ENCODE measurements at places on chromosomes 4 and X. TPM values are rescaled to one million over a fixed set of nuclear protein-coding genes. Genes with fewer than 3 reads are reported as not detected.

- DNase-seq, result no peak
These were observed 120.7 kb downstream of the CORIN start for GRCh38 chr4:47717188-47717587.

- no peak for DNase-seq
These were observed 95.8 kb upstream of the TET2 start for GRCh38 chr4:105050896-105051295.

- no peak for DNase-seq
These were observed 1.1 kb upstream of the TBC1D14 start for GRCh38 chr4:6908432-6909112.

DNA sequence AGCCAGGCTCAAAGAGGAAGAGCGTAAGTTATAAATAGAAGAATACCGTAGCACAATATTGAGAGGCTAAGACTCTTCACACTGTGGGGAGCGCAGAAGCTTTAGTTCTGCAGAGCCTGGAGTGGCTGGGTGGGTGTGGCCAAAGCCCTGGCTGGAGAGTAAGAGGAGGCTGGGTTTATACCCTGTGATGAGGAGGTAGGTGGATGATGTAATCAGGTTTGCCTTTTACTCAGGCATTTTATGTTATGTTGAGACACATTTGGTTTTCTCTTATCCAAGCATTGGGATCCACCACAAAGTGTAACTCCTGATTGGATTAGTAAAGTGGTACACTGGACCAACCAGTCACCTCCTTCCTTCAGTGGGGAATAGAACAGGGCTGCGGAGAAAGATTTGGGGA, 13.9 kb downstream of the CDS1 start:
- no peak for DNase-seq

DNA sequence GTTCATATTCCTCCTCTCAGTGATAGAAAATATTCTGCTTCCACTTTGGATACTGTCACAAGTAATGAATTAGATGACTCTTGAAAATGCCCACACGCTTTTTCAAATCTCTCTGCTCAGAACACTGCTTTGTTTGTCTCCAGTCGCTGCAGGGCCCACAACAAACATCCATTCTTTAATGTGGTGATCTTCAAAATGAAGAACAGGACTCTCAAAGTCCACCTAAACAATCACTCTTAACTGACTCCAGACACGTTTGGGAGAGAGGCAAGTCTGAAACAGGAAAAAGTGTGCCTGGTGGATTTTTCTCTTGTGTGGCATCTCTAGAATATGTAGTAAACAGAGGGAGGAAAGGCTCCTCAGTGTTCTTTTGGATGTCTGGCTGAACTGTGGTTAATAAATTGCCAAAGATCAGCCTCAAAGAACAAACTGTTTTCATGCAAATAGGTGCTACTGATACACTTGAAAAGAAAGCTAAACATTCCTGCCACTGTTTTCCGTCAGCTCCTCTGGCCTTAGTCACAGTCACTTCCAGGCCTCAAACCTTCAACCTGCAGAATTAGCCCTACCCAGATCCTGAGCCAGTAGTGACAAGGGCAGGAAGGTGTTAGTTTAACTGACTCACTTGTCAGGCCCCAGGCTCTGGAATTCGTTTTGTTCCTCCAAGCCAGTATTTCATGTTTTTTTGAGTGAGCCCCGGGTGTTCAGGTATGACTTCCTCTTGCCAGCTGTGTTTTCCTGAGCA, 259.6 kb upstream of the GPC4 start:
- no peak for DNase-seq

GRCh38 chr4:106160560-106160959, 155.4 kb downstream of the TBCK start:
- peak; percentile 26 for DNase-seq

- DNase-seq, result peak; percentile 63
These were observed 54.5 kb downstream of the LDB2 start for GRCh38 chr4:16843831-16844508.

DNA sequence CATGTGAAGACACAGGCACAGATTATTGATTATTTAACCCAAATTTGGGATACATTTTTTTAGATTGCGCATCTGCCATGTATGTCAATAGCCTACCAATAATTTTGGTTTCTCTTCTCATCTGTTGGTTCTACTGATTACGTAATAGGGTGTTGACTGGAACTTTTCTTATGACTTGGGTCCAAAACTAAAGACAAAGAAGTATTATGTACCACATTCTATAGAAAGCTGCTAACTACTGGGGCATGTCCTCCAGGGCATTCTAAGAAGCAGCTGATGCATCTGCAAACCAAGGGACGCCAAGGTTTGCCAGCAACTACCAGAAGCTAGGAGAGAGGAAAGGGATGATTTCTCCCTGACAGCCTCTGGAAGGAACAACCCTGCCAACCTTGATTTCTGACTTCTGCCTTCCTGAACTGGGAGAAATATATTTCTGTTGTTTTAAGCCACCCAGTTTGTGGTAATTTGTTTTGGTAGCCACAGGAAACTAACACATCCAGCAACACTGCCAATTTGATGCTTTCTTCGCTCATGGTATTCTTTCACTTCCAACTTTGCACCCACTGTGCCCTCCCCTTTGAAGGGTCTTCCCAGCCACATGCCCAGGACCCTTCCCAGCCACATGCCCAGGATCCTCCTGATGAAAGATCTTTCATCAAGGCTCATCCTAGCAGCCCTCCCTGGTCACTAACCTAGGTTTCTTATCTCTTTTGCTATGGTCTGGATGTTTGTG, 15.9 kb upstream of the TLR1 start:
- DNase-seq, result no peak

- no peak for DNase-seq
These were observed 42.3 kb upstream of the LNX1 start for GRCh38 chr4:53633608-53634007.

DNA sequence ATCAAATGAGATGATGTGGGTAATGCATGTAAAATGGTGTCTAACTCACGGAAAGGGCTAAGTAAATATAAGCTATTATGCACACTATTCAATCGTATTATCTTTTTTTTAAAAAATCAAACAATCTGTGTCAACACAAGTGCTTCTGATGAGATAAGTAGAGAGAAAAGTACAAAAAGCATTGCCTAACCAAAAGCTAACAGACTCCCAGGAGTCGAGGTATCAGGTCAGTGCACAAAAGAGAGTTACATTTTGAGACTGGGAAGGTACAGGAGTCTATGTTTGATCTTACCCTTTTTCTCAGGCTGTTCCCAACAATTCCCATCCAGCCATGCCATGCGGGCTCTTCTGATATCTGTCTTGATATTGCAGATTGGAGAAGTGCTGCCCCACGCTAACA, 203.3 kb upstream of the ZIC3 start:
- no peak for DNase-seq

DNA sequence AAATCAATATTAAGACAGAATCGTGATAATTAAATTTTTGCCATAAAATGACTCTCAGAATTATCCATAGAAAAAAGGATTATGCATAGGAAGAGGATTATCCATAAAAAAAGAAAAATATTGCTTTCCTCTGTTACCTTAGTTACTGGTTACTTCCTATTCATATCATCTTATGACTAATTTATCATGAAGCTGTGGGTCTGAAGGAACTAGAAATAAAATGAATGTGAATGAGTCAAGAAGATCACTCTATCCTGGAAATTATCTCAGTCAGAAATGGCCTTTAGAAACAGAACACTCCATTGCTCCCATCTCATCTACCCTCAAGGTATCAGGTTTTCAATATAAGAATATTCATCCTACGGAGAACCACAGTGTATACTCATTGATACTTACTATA, 19.4 kb downstream of the RPS6KA6 start:
- DNase-seq, result no peak

GRCh38 chrX:44225667-44226066, 117.8 kb downstream of the EFHC2 start:
- DNase-seq, result no peak

GRCh38 chrX:51760657-51761056, 17.4 kb downstream of the GSPT2 start:
- DNase-seq, result no peak

DNA sequence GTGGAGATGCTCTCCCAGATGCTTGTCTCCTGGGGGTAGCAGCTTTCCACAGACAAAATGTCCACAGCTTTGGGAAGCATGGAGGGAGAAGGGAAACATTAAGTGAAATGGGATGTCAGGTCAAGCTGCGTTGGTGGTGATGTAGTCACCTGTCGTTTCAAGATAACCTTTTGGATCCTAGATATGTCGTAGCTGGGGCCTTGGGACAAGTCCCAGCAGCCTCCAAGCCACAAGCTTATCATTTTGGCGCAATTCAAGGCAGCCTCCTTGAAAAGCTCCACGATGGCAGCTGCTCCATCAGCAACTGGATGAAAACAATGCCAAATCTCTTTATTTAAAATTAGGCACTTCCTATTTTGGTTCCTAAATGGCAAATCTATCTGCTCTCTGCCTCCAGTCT, 52.0 kb downstream of the RTL9 start:
- DNase-seq, result no peak

DNA sequence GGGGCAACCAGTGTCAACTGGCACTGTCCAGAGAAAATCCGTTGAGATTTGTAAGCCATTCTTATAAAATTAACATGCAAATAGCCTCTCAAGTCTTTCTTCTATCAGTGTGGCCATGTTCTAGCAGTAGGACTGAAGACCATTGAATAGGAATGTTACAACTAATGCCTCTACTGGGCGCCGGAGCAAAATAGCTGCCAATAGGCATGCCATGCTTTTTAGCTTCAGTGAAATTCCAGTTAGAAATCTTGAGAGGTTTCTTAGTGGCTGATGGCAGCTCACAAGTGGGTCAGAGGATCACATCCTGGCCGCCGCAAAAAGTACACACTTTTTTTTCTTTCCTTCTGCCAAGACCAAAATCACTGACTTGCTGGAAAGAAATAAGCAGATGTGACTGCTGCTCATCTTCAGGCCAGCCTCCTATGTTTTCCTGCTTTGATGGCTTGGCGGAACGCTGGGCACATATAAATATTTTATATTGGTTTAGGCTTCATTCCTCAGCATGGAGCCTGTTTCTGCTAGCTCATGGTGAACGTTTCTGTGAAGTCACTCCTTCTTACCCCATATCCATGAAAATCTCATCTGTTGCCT, 293.1 kb downstream of the TENM3 start:
- no peak for DNase-seq

DNA sequence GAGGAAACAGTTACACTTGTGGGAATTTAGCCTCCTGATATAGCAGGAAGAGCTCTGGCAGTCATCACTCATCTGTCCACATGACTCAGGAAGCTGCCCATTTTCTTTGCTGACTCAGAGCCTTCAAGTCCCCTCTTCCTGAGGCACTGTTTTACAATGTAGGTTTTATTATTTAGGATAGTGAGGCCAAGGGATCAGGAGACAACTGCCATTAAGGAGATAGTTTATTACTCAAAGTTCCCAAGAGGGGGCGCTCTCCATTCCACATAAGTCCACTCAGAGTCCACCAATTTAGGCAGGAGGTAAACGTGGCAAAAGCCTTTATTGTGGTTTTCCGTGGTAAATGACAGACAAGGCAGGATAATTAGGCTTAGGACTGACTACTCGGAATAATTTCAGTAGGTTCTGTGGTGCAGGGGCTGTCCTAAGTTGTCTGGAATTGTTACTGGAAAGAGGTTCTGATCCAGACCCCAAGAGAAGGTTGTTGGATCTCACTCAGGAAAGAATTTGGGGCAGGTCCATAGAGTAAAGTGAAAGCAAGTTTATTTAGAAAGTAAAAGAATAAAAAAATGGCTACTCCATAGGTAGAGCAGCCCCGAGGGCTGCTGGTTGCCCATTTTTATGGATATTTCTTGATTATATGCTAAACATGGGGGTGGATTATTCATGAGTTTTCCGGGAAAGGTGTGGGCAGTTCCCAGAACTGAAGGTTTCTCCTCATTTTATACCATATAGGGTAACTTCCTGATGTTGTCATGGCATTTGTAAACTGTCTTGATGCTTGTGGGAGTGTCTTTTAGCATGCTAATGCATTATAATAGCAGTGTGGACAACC, 96.0 kb upstream of the RAB40AL start:
- no peak for DNase-seq

DNA sequence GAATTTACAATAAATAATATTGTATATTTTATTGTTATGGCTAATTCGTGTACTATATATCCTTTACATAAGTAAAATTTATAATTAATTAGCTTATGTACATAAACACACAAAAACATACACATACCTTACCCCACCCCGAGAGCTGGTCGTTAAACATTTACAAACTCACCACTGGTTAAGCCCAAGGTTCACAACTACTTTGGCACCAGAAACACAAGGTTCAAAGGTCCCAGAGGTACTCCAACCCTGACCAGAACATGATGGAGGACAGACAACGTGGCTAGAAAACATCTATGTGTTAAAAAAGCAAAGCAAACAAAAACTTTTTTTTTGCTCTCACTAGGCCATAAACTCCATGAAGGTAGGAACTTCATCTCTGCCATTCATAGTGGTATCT, 37.7 kb downstream of the SLC25A5 start:
- DNase-seq, result no peak

DNA sequence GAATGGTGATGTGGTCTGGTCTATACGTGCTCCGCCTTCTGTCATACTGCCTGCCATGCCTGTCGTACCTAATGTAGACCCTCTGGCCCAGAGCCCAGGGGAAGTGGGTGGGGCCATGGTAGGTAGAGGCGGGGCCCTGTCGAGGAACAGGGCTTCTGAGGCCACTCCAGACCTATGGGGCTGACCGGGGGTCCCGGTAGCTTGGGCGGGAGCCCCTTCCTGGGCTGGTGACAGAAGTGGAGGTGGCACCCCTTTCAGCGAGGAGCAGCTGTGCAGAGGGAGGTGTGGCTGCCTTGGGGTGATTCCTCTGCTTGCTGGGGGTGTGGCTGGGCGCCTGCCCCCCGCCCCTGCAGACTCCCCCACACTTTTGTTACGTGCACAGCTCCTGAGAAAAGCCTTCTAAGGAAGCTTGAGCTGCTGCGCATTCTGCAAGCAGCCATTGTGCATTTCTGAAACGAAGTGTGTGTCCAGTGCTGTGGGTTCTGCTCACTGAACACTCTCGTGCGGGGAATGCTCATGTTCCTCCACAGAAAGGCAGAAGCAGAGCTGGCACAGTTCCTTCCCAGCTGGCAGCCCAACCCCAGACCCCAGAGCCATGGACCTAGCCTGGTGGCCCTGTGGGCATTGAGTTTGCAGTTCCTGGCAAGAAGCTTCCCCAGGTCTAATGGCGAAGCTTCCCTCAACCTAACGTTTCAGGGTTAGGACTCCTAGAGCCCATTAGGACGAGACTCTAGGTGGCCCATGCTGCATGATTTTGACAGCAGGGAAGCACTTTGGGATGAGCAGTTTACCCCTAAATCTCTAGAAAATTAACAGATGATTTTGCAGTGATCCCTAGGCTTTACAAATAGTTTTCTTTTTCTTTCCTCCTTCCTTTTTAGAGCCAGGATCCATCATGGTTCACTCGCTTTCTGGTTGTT, 72.7 kb upstream of the HGFAC start:
- no peak for DNase-seq

DNA sequence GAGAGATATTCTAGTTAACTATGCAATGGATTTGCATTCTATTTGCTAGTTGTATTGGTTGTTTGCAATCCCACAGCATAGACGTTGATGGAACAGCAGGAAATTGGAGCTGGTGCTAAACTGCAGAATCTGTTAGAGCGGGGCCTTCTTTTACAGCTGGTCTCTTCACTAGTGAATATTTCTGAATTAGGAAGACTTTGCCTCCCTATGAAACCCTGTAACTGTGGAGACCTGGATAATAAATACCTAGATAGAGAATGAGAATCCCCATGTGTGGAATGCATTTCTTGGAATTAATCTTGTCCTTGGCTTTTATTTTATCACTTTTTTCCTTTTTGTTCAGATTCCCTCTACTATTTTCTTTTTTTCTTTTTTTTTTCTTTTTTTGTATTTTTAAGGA, 109.7 kb downstream of the SHROOM3 start:
- no peak for DNase-seq

VSIG1 gene
- polyA plus RNA-seq, result 0.30 TPM

TLR8 gene
- polyA plus RNA-seq, result not detected

ITM2A gene
- 1,155 TPM for polyA plus RNA-seq

PTPN13 gene
- 4.5 TPM for polyA plus RNA-seq

TMEM154 gene
- 0.77 TPM for polyA plus RNA-seq
